ENCODE measurements at places on chromosomes 16 and 17.

- DNase-seq = no peak
These were observed 39.1 kb downstream of the HOXB1 start for GRCh38 chr17:48491527-48492273.

- DNase-seq = no peak
These were observed 14.6 kb downstream of the CALB2 start for GRCh38 chr16:71373073-71373472.

DNA sequence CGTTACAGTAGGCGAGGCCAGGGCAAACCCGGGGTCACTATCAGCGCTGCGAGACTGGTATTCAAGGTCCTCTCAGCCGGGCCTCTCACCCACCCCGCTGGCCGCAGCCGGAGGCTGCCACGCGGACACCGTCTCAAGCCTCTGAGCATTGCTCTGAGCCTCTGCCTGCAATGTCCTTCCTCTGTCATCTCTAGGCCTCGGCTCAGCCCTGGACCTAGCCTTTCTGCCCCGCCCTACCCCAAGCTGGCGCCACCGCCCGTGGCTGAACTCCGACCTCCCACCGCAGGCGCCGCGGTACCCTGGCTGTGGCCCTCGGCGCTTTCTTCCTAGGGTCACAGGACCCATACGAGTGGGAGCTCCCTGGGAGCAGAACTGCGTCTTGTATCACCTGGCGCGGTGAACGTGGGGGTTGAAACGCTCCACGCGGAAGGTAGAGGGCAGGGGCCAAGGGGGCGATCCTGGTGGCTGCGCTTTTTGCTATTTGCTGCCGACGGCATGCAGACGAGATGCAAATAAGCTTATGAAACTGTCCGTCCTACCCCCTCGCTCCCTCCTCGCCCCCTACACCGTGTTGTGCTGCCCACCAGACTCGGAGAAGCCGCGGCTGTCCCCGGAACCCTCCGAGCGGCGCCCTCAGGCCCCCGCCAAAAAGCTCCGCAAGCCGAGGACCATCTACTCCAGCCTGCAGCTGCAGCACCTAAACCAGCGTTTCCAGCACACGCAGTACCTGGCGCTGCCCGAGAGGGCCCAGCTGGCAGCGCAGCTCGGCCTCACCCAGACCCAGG lies 3.7 kb downstream of the DLX4 start:
- no peak for DNase-seq

DNA sequence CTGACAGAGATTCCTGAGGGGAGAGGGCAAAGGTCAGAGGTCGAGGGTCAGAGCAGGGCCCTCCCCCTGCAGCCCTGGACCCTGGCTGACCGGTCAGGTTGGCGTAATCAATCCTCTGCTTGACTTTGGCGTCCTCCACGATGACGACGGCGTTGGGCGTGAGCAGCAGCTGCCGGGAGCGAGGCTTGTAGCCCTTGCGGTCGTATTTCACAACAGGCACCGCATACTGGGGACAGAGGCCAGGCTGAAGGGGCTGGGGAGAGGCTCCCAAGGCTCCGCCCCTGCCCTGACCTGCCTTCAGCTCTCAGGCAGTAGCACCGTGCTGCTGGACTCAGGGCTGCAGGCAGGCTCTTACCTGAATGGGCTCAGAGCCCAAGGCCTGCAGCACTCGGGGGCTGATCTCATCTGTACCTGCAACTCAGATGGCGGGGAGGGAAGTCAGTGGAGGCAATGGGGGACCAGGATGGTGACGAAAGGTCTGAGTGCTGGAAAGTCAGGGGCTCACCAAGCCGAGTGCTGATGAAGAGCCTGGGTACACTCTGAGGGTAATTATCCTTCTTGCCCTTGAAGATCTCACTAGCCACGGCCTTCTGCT lies 12.0 kb upstream of the CRK start:
- DNase-seq = no peak

GRCh38 chr16:82563401-82563800 lies 63.4 kb upstream of the CDH13 start:
- DNase-seq = no peak

GRCh38 chr16:68233085-68233834 lies 2.7 kb downstream of the ESRP2 start:
- no peak for DNase-seq

- no peak for DNase-seq
These were observed 10.2 kb downstream of the HOXB1 start for GRCh38 chr17:48520631-48521079.

- DNase-seq = no peak
These were observed 11.8 kb downstream of the GNAO1 start for GRCh38 chr16:56203052-56203451.

DNA sequence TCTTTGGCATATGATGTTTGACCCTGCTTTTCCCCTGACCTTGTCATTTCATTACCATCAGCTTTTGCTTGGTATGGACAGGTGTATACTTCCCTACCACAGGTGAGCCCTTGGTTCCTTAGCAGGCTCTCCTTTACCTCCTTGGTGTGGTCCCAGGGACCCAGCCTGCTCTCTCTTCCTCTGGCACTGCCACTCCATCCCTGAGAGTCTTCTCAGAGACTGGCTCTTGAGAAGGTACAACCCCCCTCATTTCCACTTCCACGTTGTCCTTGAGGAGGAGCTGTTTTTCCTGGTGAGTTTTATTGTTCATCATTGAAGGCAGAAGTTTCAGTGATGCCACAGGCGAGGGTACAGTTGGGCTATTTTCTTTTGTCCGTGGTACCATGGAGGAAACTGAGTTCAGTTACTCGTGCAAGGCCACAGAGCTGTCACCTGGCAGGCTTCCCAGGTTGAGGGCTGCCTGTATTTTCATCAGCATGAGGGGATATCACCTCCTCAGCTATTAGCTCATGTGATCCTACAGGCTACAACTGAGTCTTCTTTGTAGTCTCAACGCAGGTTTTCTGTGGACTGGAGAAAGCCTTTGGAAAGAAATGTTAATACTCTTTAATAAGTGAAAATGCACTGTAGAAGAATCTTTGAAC lies 52.3 kb downstream of the MSI2 start:
- no peak for DNase-seq

DNA sequence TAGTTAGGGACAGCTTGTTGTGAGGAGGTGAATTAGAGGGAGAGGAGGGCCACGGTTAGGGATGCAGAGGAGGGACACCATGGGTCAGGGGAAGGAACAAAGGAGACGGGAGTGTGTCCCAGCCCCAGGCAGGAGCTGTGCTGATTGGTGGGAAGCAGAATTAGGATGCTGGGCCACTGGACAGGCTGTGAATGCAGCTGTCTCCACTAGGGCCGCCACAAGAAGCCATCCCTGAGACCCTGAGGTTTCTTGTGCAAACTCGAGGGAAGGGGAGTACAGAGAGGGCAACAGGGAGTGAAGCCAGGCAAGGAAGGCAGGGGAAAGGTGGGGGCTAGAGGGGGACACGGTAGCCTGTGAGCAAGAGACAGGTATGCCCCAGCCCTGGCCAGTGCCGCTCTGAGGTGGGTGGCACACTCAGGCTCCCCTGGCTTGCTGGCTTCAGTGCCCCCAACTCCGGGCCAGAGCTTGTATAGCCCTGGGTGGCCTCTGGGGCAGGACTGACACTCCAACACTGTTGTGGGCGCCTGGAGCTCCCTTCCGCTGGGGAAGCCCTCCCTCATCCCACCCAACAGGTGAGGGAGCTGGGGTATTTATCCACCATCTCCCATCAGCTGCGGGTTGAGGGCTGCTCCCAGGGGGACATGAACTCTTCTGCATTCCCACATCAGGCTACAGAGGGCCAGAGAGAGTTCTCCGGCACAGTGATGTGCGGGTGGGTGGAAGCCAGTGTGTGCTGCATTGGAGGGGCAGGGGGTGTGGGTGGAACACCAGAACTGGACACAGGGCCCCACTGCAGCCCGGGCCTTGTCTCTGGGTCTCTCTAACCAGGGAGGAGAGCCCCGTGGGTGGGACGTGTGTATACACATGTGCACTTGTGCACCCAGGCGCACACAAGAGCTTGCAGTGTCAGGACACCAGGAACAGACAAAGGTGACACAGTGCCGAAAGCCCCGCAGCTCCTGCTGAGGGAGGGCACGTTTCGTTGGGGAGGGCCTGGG lies 8.3 kb upstream of the SPPL2C start:
- DNase-seq = no peak

GRCh38 chr17:48011405-48012150 lies 26.0 kb downstream of the COPZ2 start:
- no peak for DNase-seq

DNA sequence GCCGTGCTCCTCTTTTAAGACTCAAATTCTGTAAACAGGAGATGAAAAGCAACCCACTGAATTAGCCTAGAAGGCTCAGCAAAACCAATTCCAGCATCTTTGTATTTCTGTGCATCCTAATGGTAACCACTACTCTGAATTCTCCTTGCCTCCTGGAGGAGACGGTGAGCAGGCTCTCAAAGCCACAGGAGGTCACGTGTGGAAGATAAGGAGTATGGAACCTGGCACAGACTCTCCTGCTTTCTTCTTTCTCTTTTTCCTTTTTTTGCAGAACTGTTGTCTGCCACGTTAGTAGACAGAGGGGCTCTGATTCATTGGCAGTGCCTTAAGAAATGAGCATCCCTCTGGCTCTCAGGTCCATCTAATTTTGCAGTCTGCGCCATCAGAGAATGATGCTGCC lies 44.4 kb downstream of the VPS53 start:
- DNase-seq = no peak

DNA sequence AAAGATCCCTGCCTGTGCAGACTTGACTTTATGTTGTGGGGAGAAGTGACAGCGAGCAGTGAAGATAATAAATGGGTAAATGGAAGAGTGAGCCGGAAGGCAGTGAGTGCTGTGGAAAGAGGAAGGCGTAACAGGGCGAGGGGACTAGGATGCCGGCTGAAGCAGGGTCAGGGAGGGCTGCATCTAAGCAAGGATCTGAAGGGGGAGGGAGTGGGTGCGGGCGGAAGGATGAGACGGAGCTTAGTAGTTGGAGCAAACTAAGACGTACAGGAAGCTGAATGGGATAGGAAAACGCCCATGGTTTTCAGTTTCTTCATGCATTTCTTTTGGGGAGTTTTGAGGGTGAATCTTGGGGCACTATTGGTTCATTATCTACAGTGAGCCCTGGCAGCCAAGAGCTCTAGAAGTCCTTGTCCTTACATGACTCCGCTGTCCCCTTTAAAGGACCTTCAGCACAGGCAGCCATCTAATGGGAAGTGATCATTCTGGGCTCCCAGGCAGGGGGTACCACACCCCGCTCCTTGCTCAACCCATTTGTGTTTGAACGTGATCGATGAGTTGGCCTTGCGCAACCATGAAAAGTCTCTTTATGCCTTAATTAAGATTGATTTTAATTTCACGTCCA lies 10.4 kb upstream of the NAT9 start:
- DNase-seq = no peak

DNA sequence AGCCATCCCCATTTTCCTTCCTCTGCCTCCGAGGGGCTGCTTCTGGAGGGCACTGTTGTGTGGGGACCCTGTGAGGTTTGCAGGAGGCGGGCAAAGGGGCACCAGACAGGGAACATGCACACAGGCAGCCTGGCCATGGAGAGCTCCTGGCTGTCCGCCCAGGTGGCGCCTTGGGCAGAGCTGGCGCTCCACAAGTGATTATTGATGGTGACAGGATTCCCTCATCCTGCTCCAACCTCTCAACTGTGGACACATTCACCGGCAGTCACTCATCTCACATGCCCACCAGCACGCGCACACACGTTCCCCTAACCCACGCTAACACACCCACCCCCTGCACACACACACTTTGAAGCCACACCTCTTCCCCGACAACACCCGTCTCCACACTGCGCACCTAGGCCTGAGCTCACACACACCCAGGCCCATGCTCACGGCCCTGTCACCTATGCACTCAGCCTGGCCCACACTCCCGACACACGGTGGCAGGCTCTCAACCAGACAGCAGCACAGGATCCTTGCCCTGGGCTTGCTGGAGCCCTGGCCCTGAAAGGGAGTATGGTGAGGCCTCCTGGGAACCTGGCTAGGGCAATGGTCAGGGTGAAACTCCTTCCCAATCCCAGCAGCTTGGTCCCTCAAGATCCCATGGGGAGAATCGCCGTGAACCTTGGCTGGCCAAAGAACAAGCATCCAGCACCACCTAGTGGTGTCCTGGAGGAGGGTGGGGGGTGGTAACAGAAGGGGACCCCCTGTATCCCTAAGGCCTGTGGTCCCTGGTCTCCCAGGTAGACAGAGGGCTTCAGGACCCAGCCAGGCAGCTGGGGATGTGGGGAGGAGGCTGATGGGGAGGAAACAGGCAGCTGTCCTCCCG lies 3.6 kb downstream of the PNMT start:
- DNase-seq = no peak

GRCh38 chr16:31402687-31403086 lies 9.6 kb downstream of the ITGAD start:
- DNase-seq = no peak

Measured in NCI-H187 (cell line).